ENCODE measurements at places on chromosomes 6 and 20.

DNA sequence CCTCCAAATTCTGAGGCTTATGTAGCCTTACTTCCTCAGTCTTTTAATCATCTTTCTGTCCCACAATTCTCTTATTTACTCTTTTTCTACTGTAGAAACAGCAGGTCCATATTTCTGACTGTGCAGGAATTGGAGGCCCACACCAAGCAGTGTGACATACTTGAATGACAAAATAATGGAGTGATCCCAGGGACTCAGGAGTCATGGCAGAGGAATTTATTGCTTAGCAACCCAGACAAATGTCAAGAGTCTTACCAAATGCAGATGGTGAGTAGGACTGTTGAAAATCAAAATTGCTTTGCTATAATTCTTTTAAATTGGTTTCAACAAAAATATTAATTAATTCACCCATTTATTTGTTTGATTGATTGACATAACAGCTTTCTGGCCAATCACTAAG is 59.9 kb downstream of the HTR1B start:
- DNase-seq = no peak

DNA sequence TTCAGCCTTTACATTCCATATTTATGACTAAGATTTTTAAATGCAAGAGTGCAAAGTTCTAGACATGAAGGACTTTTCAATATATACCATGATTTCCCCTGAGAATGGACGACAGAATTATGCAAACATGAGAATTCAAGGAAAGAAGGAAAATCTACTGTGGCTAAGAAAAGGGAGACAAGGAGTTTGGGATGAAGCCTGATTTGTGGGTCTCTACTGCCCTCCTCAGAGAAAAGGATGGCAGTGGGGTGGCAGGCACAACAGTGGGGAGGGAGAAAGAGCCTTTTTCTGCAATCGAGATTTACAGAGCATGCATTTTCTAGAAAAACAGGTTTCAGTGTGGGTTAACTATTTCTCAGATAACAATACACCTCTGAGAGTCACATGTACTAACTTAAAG is 466.9 kb upstream of the NRSN1 start:
- DNase-seq = no peak

GRCh38 chr20:11170565-11170964 is 496.8 kb upstream of the JAG1 start:
- no peak for DNase-seq

DNA sequence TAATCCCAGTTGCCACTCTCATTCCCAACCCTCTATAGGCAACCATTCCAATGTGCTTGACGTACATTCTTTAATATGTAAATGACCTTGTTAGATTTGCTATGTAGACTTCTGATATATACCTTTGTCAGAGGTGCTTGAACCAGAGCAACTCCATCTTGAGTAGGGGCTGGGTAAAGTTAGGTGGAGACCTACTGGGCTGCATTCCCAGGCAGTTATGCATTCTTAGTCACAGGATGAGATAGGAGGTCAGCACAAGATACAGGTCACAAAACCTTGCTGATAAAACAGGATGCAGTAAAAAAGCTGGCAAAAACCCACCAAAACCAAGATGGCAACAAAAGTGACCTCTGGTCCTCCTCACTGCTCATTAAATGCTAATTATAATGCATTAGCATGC is 8.3 kb upstream of the HM13 start:
- no peak for DNase-seq

DNA sequence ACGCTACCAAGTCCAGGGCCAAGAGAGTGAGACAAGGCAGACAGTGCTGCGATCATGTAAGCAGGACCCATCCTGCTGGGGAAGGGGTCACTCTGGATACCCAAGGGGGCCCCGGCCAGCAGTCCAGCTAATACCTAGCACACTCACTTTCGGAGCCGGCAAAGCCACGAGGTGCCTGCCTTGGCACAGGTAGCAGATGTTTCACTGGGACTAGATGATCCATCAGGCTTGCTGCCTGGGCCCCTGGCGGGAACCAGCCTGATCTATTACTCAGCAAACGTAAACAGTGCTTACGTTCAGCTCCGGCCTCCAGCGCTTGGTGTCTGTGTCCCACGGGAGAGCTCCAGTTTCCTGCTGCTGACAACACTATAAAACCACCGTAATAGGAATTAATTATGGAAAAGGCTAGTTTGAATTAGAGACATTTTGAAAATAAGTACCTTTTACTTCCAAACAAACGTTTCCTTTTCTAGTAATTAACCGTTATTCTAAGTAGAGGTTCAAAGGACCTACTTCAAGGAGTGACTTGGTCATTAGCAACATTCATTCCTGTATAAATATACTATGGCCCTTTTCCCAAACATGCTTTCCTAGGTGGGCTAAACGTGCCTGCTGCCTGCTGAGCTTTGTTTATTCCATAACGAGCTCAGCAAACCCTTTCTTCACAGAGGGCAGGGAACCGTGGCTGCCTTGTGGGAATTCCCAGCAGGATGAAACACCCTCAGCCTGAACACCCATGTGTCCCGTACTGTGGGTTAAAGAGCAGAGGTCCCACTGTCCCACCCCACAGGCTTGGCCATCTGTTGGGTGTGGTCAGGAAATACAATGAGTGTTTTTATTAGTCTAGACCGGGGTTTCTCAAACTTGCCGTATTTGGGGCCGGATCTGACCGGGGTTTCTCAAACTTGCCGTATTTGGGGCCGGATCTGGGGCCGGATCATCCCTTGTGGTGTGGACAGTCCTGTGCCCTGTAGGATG is 18.4 kb downstream of the SLC22A23 start:
- DNase-seq = no peak

- no peak for DNase-seq
Measured at GRCh38 chr6:165684333-165684732, 21.3 kb upstream of the PDE10A start.

DNA sequence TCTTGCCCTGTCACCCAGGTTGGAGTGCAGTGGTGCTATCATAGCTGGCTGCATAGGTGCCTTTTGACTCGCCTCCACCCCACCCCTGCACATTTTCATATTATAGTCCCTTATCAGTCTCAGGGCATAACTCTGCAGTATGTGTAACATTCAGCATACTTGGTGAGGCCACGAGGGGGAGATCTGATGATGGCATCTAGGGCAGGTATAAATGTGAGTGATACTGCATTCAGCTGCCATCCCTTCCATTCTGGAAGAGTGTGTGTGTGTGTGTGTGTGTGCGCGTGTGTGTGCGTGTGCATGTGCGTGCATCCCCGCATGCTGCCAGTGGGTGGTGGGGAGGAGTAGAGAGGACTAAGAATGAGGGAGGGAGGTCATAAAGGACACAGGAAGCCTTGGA is 81.4 kb downstream of the JARID2 start:
- no peak for DNase-seq

DNA sequence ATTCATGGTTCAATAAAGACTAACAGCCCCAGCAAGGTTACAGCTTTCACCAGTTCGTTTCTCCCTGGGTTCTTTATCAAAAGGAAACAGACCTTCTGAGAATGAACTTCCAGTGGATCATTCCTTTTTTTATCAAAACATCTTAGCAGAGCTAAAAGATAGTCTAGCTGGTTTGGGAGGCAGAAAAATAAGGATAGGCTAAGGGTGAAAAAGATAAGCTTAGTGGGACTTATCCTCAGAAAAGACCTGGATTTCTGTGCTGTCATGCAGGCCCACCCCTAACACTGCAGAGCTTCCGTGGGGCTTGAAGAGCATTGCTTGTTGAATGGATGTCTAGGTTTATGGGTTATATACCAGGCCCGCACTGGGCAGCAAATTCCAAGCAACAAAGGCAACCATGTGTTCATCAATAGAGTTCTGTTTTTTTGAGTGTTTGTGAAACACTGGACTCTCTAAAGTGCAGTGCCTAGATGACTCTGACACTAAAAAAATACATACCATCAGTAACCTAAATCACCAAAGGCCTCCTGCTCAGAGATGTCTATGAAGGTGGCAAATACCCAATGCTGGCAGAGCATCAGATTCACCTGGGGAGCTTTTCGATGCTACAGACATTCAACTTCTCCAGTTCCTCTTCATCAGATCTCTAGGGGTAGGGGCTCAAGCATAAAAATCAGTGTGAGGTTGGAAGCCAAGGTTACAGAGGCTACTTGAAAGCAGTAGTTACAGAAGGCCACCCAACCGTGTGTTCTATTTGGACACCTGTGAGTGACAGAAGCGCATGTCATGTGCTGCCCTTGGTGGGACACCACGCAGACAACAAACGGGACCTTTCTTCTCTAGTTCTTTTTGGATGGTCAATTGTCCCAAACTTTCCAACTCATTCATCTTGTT is 53.0 kb downstream of the TNFAIP3 start:
- no peak for DNase-seq

- DNase-seq = no peak
Measured at GRCh38 chr6:129544892-129545612, 164.9 kb downstream of the ARHGAP18 start.

DNA sequence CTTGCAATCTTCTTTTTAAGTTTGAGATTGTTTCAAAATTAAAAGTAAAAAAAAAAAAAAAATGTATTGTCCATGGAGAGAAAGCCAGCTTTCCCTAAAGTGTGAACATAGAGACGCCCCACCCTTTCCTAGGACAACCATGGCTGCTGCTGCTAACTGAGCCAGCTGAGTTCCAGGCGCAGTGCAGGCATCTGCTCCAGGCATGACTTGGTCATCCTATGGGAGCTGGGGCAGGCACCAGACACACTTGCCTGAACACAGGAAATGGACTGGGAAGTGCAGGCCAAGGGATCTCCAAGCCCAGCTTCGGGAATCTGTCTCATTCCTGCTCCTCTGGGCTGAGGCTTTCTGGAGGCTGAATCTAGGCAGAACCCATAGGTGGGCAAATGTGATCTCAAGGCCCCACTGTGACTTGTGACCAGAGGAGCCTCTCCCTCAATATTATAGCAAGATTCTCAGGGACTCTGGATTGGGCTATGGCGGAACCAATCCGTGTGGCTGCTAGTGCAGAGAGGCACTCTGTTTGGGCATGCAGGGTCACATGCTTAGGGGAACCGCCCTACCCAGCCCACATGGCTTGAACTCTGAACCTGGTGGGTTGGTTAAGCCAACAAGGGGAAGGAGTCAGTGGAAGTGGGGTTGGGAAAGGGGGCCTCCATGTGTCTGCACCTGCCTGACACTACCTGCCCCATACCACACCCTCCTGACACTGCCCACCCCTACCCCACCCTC is 138.2 kb upstream of the CST7 start:
- DNase-seq = no peak

DNA sequence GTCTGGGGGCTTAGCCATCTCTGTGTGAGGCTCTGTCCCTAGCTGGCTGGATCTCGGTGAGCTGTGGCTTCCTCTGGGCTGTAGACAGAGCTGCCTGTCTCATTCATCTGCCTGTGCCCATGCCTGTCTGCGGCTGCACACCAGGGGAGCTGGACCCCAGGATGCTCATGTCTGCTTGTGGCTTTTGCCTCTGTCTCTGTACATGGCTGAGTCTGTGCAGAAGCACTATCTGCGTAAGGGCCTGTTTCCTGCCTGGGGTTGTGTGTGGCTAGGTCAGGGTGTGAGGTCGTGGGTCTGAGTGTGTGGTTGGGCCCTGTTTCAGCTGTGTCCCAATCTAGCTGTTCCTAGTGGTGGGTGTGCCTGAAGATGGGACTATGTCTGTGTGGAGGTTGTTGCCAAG is 68.2 kb downstream of the CDH22 start:
- no peak for DNase-seq

- no peak for DNase-seq
Measured at GRCh38 chr6:150153905-150154492, 11.2 kb downstream of the PPP1R14C start.

DNA sequence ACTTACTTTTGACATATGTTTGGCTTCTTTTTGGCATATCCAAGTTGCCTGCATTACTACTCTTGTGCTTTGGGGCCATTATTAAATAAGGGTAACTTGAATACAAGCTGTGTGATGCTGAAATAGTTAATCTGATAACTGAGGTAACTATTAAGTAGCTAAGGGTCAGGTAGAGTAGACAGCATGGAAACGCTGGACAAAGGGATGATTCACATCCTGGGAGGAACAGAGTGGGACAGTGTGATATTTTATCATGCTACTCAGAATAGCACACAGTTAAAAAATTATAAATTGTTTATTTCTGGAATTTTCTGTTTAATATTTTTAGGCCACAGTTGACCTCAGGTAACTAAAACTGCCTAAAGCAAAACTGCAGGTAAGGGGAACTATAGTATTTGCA is 483.9 kb downstream of the RFPL4B start:
- DNase-seq = no peak

GRCh38 chr6:110951986-110952794 is 6.3 kb upstream of the GTF3C6 start:
- no peak for DNase-seq

- no peak for DNase-seq
Measured at GRCh38 chr6:4615231-4615630, 161.0 kb upstream of the CDYL start.

- DNase-seq = no peak
Measured at GRCh38 chr6:110366975-110367374, 8.8 kb upstream of the METTL24 start.

GRCh38 chr6:45756606-45757005 is 259.1 kb downstream of the CLIC5 start:
- no peak for DNase-seq

DNA sequence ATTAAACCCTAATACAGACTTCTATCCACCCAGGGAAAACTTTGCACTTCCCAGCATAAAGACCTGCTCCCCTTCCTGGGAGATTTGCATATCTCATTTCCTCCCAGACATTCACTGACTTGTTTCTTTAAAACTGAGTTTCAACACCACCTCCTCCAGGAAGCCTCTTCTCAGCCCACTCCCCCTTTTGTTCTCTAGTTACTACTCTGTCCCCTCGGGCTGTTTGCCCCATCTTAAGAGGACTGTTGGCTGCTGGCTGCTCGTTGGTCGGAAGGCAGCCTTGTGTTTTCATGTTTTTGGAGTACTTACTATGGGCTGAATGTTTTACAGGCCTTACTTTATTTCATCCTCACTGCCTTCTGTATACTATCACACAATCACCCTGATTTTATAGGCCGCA is 6.6 kb downstream of the ARHGAP40 start:
- no peak for DNase-seq

Data from inflammatory macrophage (primary cell).